Peyer's patch (tissue), 4 donors: ENCODE measurements at places on chromosomes 7 and 10.

DNA sequence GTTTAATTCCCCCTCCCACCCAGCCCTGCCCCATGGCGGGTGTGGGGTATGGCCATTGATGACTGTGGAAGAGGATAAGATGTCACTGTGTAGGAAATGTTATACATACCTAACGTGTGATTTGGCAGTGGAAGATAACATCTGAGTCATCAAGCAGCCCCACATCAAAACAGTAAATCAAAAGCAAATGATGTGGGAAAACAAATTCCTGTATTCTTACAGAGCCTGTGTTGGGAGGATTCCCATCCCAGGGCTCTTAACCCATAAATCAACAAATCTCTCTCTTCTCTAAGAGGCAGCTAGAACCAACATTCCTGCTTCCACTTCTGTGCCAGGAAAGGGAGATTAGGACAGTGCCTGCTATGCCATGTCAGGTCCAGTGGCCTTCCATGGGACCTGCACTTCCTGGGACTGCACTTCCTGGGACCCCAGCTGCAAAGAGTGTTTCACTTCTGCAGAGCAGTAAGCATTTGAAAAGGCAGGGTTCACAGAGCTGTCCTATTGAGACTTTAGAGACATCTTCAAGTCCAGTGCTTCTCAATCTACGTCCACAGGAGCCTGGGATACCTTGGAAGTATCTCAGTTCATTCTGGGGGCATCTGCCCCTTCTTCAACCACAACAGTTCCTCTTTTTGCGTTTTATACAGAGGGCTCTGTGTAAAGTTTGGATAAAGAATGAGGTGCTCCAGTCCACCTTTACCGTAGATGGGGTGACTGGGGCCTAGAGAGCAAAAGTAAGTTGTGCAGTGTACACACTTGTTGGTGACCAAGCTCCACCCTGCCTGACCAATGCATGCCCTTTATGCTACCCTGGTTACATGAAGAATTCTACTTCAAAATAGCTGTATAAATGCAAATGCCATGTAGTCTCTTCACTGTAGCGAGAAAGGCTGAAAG is 45.7 kb downstream of the ATXN7L1 start:
- no peak for DNase-seq

GRCh38 chr7:72298912-72299311 is 113.2 kb downstream of the CALN1 start:
- DNase-seq = no peak

GRCh38 chr10:7243873-7244272 is 167.0 kb downstream of the SFMBT2 start:
- DNase-seq = no peak

DNA sequence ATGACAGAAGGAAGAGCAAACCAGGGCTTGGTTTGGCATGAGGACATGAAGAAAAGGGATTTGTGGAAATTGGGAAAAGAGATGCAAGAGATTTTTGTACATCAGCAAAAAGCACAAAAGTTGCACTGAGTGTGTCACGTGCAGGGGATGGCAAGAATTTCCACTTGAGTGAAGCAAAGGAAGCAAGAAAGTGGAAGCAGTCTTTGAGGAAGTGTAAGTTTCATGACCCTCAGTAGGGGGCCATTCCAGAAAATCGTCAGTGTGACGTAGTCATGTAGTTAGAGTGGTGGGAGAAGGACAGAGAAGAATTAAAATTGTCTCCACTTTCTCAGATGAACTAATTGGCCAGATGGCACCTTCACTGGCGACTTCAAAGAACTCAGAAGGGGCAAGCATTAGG is 123.3 kb upstream of the FZD1 start:
- DNase-seq = no peak

DNA sequence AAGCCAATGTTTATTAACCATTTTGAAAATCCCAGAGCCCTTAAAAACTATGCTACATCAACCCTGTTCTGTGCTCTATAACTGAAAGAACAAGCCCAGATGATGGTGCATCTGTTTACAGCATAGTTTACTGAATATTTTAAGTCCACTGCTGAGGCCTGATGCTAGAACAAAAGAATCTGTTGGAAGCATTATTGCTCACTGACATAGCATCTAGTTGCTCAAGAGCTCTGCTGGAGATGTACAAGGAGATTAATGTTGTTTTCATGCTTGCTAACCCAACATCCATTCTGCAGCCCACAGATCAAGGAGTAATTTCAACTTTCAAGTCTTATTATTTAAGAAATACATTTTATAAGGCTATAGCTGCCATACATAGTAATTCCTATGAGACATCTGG is 181.3 kb upstream of the FEZF1 start:
- no peak for DNase-seq

GRCh38 chr10:82982110-82982608 is 1107.2 kb downstream of the NRG3 start:
- DNase-seq = no peak

GRCh38 chr7:25877802-25878789 is 273.9 kb upstream of the NFE2L3 start:
- no peak for DNase-seq

DNA sequence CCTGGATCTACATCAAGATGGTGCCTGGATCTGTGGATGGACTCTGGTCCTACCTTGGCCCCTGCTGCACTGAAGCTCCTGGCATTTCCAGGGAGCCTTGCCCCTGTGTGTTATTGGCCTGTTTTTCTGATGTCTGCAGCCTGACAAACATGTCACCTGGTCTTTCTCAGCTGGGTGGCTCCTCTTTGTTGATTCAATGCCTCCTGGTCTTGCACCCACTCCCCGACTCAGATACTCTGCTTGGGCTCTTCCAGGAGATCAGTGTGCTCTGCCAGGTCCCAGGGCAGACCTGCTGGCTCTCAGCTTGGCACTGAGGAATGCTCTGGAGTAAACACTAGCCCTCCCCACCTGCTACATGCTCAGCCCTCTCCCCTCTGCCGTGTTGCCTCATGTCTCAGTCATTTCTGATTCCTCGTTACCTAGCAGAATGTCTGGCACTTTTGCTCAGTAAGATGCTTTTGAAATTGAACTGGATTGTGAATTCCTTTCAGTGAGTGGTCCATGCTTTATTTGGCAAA is 253.3 kb upstream of the BMPER start:
- DNase-seq = no peak

GRCh38 chr7:156792611-156793010 is 100.4 kb downstream of the LMBR1 start:
- no peak for DNase-seq

GRCh38 chr10:17179002-17179401 is 22.5 kb downstream of the TRDMT1 start:
- DNase-seq = no peak

- no peak for DNase-seq
Measured at GRCh38 chr7:38840736-38841460, 68.1 kb downstream of the VPS41 start.

DNA sequence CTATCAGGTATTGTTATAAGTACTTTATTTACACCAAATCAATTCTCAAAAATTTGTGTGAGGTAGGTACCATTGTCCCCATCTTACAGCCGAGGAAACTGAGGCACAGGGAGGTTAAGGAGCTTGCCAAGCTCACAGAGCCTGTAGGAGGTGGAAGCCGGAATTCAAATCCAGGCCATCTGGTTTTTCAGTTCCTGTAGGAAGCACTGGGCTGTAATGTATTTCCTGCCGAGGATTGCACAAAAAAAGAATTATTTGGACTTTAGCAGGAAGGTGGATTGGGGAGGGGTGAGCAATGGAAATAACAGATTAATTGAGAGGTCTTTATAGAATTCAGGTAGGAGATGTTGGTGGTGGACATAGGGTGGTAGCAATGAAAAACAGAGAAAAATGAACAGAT is 315.3 kb upstream of the AUTS2 start:
- DNase-seq = no peak

DNA sequence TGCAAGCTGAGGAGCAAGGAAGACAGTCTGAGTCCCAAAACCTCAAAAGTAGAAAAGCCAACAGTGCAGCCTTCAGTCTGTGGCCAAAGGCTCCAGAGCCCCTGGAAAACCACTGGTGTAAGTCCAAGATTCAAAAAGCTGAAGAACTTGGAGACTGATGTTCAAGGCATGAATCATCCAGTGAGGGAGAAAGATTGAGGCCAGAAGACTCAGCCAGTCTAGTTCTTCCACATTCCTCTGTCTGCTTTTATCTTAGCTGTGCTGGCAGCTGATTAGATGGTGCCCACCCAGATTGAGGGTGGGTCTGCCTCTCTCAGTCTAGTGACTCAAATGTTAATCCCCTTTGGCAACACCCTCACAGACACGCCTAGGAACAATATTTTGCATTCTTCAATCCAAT is 20.1 kb upstream of the MDFIC start:
- DNase-seq = no peak

GRCh38 chr10:80471715-80472233 is 17.7 kb downstream of the TSPAN14 start:
- no peak for DNase-seq

DNA sequence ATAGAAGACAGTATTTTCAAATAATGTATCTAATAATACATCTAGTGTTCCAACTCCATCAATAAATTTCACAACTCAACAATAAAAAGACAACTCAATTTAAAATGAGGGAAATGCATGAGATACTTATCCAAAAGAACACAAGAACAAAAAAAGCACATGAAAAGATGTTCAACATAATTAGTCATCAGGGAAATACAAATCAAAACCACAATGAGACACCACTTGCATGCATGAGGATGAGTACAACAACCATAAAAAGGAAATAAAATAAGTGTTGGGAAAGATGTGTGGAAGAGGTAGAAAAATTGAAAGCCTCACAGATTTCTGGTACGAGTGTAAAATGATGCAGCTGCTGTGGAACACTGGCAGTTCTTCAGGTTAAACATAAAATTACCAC is 111.6 kb upstream of the PTPRZ1 start:
- no peak for DNase-seq

GRCh38 chr7:92682330-92682729 is 92.1 kb upstream of the FAM133B start:
- DNase-seq = no peak

DNA sequence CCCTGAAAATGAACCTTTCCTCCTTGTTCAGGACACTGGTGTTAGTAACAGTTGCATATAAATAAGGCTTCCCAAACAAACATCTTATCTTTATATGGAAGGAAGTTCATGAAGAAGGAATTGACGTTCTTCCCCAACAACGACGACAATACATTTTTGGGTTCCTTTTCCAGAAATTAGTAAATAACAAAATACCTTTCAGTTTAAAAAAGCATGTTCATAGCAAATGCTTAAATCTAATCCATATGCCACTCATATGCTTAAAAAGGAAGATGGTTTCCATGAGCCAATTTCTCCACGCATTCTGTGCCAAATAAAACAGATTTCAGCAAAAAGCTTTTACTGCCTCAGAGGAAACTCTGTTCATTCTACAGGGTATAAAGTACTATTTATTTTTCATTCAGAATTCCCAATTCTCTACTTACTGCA is 182.6 kb downstream of the COBL start:
- no peak for DNase-seq

DNA sequence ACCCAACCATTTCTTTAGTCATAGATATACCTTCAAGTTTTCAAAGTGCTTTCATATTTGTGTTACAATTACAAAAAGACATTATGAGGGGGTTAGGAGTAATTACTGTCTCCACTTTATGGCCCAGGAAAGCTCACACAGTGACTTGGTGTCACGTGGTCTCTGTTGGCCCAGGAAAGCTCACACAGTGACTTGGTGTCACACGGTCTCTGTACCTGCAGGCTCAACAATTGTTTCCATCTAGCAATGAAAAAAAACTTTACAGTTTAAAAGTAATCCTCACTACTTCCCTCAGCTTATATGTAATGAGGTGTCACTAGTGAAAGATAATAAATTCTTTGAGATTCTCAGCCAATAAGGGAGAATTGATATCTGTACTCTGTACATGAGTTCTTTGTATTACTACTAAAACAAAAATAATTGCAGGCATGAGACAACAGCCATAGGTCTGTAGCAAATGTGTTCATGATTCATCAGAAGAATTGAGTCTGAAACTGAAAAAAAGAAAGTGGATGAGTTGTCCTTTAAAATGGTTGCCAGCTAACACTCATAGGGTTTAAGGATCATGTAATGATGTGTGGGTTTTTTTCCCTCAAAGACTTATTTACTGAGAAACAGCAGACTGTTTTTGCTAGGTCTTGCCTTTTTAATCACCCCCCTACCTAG is 10.9 kb downstream of the OGDH start:
- DNase-seq = no peak

GRCh38 chr7:2782565-2782964 is 61.5 kb downstream of the GNA12 start:
- DNase-seq = no peak

- DNase-seq = no peak
Measured at GRCh38 chr10:98262571-98262970, 5.4 kb downstream of the LOXL4 start.

DNA sequence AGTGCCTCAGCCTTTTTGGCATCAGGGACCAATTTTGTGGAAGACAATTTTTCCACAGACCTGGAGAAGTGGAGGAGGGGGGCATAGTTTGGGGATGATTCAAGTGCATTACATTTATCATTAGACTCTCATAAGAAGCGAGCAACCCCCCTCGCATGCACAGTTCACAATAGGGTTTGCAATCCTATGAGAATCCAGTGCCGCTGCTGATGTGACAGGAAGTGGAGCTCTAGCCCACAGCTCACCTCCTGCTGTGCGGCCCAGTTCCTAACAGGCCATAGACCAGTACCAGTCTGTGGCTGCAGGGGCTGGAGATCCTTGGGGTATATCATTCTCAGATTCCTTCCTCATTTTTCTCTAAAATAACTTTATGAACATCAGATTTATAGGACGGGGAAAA is 50.8 kb downstream of the ATAD1 start:
- DNase-seq = no peak

GRCh38 chr10:59672150-59672875 is 37.3 kb downstream of the SLC16A9 start:
- no peak for DNase-seq

DNA sequence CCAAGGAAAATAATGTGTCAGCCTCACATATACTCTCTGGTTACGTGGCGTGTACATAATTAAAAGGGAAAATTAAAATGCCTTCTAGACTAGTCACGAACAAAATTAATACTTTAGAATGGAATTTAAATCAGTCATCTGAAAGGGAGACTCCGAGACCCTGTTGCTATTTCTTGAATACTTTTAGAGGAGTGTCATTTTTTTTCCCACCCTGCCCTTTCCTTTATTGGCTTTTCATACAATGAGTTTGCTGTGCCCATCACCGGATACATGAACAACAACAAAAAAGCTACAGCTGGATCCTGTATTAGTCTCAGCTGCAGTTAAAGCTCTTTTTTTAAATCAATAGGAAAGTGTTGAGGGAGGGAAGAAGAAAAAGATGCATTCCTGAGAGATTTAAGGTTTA is 20.1 kb downstream of the CYTH3 start:
- DNase-seq = no peak
